ENCODE measurements at places on chromosomes 13 and 19.

DNA sequence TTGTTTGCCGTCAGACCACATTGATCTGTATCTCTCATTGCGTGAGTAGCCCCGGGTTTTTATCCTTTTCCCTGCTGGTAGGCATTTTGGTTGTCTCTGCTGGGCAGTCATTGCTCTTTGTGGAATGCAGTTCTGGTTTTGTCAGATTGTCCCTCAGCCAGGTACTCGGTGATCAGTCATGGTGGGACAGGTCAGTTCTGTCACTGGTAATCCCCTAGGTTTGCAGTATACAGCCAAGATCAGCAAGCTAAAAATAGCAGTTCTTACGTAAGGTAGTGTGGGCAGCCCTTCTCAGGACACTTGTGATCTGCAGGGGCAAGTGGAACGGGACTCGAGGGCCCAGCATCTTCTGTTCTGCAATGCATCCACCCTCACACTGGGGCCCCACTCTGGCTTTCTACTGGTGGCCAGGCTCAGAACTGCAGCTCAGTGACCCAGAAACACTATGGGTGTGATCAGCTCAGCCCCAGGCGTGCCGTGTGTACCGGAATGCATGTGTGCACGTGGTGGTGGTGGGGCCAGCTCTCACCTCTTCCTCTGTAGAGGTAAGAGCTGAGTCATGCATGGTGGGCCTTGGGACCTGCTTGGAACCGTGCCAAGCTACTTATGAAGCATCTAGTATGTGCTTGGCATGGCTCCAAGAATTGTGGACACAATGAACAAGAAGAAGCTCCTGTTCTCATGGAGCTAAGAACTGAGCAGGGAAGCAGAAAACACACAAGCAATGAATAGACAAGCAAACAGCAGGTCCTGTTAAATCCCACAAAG lies 6.3 kb downstream of the PLEKHF1 start:
- DNase-seq: no peak

GRCh38 chr13:46211116-46211482 lies 629 bp upstream of the LRRC63 start:
- DNase-seq: no peak

GRCh38 chr13:96238861-96239260 lies 149.0 kb downstream of the HS6ST3 start:
- no peak for DNase-seq

DNA sequence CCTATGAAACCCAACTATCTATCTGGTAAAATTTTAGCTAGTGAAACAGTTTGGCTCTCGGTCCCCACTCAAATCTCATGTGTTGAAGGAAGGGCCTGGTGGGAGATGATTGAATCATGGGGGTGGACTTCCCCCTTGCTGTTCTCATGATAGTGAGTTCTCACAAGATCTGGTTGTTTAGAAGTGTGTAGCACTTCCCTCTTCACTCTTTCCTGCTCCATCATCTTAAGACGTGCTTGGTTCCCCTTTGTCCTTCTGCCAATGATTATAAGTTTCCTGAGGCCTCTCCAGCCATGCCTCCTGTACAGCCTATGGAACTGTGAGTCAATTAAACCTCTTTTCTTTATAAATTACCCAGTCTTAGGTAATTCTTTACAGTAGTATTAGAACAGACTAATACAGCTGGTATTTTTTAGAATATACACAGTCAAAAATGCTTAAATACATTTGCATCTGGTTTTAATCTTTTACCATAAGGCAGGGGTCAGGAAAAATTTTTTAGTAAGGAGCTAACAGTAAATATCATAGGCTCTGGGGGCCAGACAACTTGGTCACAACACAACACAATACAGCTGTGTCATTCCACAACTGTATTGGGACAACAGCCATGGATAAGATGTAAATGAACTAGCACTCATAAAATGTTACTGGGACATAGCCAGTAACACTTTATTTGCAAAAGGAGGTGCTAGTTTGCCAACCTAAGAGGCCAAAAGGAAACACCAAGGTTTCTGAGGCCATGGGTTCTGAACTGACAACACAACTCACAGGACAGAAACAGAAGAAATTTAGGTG lies 24.3 kb downstream of the DZIP1 start:
- DNase-seq: no peak

DNA sequence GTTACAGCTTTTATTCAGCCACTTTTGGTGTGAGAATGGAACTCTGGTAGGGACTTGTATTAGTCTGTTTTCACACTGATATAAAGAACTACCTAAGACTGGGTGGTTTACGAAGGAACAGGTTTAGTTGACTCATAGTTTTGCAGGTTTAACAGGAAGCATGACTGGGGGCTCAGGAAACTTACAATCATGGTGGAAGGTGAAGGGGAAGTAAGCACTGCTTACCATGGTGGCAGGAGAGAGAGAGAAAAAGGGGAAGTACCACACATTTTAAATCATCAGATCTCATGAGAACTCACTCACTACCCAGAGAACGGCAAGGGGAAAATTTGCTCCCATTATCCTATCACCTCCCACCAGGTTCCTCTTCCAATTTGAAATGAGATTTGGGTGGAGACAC lies 942.2 kb downstream of the PCDH17 start:
- DNase-seq: no peak

DNA sequence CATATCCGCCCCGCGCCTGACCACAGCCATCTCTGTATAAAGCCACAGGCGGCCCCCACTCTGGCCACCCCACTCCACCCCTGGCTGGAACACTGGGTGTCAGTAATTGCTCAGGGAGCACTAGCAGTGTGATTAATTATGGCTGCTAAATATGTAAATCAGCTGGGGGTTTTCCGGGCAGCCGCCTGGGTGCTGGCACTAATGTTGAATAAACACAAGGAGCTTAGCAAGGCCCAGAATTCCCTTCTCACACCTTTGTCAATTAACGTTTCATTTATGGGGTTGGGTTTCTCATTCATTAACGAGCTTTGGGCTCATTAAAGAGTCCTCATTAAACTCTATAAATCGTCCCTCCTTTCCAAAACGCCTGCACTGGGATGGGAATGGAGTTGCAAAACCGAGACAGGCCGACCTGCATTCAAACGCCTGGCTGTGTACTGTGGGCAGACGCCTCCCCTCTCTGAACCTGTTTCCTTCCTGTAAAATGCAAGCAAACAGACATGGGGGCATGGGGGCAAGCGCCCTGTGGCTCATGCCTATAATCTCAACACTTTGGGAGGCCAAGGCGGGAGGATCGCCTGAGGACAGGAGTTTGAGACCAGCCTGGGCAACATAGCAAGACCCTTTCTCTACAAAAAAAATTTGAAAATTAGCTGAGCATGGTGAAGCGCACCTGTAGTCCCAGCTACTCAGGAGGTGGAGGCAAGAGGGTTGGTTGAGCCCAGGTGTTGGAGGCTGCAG lies 17.7 kb upstream of the OLFM2 start:
- no peak for DNase-seq
